ELR (cell line): ENCODE measurements at places on chromosomes 6 and 20.

GRCh38 chr6:136134751-136135150, 115.4 kb downstream of the MTFR2 start:
- no peak for DNase-seq

- no peak for DNase-seq
Measured at GRCh38 chr20:15656124-15656523, 917.1 kb downstream of the KIF16B start.

DNA sequence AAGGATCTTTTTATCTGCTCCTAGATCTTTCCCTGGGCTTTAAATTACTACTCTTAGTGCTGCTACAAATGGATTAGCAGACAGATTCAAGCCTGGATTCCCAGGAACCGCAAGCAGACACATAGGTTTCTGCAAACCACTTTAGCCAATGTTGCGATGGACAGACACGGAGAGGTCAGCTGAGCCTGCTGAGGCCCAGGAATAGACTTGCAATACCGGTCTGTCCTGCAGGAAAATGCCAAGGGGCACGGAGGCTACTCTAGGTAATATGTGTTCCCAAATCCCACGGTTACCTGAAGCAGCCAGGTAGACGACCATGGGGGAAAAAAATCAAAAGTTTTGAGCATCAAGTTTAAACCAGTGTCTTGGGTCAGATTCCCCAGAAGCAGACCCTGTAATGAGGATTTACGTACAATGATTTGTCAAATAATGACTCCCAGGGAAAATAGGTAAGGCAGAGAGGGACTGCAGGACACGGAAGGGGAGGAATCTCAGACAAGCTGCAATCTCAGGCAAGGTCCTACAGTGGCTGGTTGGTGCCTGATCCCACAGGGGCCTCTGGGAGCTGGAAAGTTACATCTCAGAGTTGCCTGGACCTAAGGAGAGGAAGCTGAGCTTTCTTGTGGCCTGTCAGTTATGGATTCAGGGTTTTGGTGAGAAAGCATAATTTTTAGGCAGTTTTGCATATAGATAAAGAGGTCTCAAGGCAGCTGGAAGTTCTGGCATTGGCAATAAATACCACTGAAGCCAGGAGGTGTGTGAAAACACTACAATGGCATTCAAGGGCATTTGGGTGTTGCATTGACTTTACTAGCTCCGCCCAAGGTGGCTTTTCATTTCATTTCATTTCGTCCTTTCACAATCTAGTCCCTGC, 12.5 kb downstream of the OTOR start:
- DNase-seq: no peak

DNA sequence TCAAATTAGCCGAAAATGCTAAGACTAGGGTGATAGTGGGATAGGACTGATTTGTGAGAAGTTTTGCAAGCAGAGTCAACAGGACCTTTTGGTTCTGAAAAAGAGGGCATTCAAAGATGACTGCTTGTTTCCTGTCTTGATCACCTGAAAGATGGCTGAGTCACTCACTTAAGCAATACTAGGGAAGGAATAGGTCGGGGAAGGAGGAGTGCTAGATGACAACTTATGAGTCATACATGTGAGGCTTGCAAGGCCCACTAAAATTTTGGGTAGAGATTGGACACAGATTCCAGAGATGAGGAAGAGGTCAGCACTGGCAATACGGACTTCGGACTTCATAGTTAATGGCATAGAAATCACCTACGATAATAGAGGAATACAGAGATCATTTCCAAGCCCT, 89.2 kb downstream of the FAM83B start:
- peak; percentile 90 for DNase-seq

DNA sequence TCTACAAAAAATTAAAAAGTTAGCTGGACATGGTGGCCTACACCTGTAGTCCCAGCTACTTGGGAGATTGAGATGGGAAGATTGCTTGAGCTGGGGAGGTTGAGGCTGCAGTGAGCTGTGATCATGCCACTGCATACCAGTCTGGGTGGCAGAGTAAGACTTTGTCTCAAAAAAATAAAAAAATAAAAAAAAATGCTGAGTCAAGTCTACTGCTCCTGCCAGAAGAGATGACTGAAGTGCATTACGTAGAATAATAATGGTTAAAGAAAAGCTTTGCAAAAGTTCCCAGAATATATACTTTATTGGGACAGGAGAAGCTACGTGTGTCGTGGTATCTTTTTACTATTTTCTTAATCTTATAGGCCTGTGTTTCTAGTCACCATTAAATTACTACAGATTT, 125.3 kb downstream of the SLC16A10 start:
- no peak for DNase-seq

DNA sequence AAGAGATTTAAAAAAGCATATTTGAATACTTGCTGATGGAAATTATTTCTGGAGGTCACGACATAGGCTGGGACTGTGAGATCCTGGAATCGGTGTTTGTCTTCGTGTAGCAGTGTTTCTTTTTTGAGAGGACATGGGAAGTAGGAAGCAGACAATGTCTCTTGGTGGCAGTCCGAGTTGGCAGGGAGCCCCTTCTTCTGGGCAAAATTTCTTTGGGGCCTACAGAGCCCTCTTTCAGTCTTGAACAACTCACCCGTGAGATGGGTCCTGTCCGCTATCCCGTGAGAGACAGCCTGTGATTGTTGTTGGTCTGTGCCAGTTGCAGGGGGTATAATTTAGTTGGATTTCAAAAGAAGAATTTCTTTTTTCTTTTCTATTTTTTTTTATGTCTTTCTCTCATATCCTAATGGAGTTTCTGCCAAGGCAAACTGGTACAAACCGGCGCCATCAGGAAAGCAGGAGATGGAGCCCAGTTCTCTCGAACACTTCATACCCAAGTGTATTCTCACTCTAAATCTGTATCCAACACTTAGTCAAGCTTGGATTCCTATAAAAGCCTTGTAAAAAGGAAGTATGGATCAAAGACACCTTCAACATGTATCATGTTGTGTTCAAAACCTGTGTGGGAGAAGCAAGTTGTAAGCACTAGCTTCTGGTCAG, 785.1 kb downstream of the MAFB start:
- no peak for DNase-seq

GRCh38 chr20:44021900-44022299, 107.2 kb downstream of the TOX2 start:
- no peak for DNase-seq

DNA sequence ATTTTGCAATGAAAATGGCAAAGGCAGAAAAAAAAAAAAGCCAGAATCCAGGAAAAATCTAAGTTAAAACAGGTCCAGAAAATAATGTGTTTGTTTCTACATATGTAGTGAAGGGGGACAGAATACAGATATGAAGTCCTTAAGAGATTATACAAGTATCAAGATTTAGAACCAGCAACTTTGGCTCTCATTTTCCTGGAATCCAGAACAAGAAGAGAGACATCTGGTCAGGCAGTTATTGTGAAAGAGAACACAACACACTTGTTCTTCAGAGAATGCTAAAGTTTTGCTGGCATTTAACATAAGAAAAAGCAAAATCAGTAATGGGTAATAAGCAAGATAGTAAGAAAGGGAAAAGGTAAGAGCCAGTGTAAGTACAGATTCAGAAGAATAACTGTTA, 21.1 kb downstream of the BAG2 start:
- no peak for DNase-seq
